ENCODE measurements at places on chromosomes 16 and 17. TPM values are rescaled to one million over a fixed set of nuclear protein-coding genes. Genes with fewer than 3 reads are reported as not detected.

Gene ZMYND15
- not detected for total RNA-seq

Gene KRT27
- not detected for total RNA-seq

Gene SLC16A5
- 28.1 TPM for total RNA-seq

Gene GPR179
- not detected for total RNA-seq

Gene CA10
- total RNA-seq: not detected

Gene SEZ6L2
- total RNA-seq: 1.1 TPM

Gene ZACN
- total RNA-seq: not detected

Data from hair follicle dermal papilla cell (primary cell).